ENCODE measurements at places on chromosomes 1 and 21.

- no peak for DNase-seq
These were observed 1.9 kb downstream of the GALE start for GRCh38 chr1:23798662-23799142.

GRCh38 chr1:109719337-109719837 is 7.3 kb downstream of the GSTM5 start:
- DNase-seq = no peak

DNA sequence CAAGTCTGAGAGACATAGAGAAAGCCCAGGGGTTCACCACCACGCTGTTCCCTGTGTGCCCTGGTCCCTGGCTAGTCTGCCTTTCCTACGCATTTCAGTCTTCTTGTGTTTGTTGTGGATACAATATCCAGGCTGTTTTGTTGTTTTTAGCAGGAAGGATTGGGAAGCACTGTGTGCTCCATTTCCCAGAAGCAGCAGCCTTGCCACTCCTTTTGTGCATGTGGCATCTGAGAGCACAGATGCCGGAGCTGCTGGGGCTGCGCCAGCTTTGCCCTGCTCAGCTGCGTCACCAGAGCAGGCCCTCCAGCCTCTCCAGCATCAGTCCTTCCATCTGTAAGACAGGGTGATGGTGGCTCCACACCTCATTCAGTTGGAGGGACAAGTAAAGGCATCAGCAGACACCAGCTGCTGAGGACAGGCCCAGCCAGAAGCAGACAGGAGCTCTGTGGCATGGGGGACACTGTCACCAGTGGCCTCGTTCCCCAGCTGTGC is 94.4 kb upstream of the COL6A1 start:
- no peak for DNase-seq

DNA sequence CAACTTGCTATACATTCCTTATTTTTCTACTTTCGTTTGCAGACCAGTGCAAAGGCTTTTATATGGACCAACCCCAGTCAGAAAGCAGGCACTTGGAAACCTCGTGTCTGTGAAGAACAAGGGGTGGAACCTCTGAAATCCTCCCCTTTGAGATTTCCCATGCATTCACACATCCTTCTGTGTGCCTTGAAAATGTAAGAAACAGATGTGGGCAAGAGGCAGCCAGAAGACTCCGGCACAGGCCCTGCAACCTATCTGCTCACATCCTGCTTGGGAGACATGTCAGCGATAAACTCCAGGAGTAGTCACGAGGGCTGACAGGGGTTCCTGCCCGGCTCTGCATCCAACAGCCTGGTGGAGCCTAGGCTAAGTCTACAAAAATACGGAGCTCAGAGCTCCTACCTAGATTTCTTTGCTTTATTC is 42.5 kb downstream of the ETS2 start:
- DNase-seq = no peak

DNA sequence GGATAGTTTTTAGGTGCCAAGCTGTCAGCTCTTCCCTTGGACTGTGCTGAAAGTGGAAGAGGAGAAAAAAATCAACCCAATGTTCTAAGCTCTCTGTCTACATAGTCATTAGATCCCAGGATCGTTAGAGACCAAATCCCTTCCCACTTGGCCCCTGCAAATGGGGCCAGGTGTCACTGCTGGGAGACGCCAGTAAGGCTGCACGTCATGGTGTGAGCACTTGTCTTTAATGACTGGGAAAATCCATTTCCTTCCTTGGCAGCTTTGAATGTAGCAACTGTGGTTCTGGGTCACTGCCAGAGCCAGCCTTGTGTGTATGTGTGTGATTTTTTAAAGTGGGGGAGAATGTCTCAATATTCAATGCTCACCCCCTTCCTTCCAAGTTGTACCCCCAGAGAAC is 59.9 kb downstream of the MAN1C1 start:
- no peak for DNase-seq

GRCh38 chr1:101158424-101158823 is 78.4 kb upstream of the S1PR1 start:
- DNase-seq = no peak

GRCh38 chr1:231686384-231686783 is 59.8 kb downstream of the DISC1 start:
- DNase-seq = no peak

DNA sequence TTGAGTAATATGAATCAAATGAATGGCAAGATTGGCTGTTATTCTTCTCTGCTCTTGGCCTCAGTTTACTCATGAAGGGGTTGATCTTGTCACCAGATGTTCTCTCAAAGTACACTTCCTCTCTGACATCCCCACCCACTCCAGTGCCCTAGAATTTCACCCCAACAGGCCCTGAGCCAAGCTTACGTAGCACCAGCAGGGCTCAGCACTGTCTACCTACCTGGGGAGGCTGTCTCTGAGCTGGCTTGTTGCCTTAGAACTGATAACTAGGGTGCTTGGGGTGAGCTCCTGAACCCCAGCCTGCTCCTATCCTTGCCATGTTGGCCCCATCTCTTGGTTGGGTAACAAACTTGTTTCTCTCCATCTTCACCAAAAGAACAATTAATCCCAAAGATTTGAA is 159.1 kb upstream of the USP24 start:
- no peak for DNase-seq

- DNase-seq = no peak
These were observed 11.6 kb downstream of the PEF1 start for GRCh38 chr1:31633117-31633516.

DNA sequence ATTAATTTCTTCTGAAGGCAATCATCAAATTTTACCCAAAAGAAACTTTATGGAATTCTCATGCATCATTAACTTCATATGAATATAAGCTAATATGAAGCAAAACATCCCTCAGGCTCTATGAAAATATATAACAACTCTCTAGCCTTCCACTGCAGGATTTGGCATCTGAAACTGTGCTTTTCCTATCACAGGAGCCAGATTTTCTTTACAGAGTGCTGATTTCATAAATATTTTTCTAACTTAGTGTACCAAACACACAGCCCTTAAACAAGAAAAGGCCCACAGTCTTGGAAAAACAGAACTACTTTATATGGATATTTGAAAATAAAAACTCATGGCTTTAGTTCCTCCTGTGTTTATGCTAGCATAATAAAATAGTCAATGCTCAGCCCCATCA is 559.5 kb upstream of the CHRM3 start:
- no peak for DNase-seq

- DNase-seq = peak; percentile 68
These were observed 505.8 kb downstream of the SMYD3 start for GRCh38 chr1:246001142-246001836.

DNA sequence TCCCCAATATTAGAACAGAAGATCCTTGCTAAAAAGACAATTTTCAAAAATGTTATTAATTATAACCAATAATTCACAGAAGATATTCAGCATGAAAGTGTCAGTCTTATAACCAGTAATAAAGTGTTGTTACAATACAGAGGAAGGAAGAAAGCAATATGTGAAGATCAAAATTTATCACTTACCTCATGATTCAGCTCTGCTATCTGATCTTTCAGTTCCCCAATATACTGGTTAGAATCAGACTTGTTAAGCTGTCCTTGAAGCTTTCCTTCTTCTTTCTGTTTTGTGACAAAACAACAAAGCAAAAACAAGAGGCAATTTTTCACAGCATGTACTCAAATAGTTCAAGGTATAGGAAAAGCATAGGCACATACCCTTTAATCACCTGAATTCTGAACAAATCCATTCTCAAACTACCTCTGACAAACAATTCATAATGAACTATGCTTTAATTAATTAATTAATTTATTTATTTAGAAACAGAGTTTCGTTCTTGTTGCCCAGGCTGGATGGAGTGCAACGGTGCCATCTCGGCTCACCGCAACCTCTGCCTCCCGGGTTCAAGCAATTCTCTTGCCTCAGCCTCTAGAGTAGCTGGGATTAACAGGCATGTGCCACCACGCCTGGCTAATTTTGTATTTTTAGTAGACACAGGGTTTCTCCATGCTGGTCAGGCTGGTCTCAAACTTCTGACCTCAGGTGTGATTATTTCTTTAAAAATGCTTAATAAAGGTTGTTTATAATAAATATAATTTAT is 76.9 kb upstream of the GFI1 start:
- DNase-seq = no peak

DNA sequence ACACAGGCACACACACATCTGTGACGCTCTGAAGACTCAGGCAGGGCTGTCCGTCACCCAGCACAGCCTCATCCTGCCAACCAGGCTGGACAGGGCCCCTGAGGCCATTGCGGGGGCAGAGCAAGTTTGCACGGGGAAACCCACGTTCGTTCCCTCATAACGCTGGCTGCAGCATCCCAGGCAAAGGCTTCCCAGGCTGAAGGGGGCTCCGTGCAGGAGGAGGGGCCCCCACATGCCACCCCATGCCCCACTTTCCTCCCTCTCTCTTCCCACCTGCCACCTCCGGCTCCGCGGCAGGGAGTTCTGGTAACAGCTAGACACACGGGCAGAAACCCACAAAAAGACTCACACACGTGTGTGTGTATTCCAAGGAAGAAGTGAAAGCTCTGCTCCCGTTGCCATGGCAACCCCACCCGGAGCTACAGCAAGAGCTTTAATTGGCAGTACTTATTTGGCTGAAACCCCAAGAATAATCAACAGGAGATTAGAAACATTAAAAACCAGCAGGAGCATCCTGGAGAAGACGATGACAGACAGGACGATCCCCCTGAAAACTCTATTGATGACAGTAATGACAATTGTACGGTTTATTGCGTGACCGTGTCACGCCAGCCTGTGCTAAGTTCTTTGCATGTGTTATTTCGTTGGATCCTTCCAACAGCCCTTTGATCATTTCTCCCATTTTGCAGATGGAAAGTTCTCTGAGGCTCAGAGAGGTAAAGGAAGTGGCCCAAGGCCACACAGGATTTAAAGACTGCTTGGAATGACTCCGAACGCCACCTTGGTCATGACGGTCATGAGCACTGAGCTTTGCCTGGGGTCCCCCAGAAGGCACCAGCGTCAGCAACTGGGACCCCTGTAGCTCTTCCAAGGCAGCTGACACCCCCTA is 247.1 kb downstream of the NPHP4 start:
- no peak for DNase-seq

GRCh38 chr1:22500471-22500870 is 48.8 kb downstream of the ZBTB40 start:
- DNase-seq = peak; percentile 11

GRCh38 chr1:17671314-17671705 is 83.8 kb upstream of the ACTL8 start:
- DNase-seq = no peak

DNA sequence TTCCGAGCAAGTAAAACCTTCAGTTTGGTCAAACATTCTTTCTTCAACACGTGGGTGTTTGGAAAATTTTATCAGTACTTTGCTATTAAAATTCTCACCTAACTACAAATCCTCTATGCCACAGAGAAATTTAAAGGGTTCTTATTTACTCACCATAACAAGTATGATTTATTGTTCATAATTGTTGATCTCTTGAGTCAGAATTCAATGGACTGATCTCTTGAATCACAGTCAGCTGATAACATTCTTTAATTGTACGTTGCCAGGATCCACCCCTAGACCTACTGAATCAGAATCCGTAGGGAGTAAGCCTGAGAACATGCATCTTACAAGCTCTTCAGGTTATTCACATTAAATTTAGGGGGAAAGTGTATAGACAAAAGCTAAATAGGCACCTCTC is 51.2 kb downstream of the DIPK1A start:
- DNase-seq = no peak

DNA sequence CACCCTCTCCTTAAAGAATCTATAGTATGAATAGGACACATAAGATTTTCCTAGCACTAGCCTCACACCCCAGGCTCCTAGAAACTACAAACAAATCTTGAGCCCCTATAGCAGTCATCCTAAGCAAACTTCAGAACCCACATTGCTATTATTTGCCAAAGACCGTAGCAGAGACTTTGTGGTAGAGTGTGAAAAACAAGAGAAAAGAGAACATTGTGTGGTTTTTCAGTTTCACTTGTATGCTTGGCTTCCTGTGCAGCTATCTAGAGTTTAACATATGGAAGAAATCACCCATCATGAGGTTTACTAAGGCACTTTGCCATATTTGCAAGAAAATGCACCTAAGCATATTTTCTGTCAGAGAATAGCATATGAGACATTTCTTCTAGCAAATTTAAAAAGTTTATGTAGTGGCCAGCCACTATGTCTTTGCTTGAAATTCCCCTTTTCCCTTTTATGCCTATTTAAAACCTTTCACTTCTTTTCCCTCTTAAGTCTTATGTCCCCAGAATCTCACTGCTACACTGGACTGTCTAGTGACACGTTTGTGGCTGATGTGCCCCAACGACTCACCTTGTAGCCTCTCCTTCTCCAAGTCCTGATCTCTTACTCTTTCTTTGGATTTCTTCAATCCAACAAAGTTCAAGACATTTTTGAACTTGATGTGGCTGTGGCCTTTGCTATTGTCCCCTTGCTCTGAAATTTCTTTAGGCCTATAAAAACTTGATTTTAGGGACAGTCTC is 25.6 kb downstream of the CCDC190 start:
- DNase-seq = no peak

GRCh38 chr21:19833082-19833481 is 1165.1 kb upstream of the NCAM2 start:
- no peak for DNase-seq

- no peak for DNase-seq
These were observed 10.7 kb downstream of the TRIM46 start for GRCh38 chr1:155184351-155184811.

DNA sequence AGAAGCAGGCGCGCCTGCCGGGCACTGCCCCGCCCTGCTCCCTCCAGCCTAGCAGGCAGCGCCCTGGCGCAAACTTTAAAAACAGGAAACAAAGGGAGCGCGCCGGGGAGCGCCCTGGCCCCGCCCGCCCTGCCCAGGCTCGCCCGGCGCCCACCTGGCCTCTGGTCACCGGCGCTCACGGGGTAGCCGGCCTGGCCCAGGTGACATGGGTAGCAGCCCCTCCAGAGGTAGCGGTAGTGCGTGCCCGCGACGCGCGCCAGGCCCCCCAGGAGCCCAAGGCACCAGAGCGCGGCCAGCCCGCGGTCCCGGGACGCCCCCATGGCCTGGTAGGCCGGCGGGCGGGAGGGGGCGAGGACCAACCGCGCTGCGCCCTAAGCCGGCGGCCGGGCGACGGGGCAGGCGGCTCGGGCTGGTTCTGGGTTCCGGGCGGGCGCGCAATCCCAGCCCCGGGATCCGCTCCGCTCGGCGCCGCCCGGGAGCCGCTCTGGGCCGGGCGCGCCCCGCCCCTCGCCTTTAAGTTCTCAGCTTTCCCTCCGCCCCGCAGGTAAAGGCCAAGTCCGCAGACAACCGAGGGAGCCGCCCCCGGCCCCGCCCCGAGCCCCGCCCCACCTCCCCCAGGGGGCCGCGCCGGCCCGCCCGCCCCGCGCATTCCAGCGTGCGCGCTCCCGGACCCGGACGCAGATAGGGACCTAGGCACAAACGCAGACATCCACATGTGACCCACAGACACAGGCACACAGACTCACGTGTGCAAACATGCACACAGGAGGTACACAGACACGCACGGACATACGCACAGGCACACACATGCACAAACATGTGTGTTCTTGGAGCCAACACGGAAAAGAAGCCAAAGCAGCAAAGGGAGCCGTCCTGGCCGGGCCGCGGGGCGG is 76.7 kb downstream of the ARHGEF16 start:
- DNase-seq = no peak

DNA sequence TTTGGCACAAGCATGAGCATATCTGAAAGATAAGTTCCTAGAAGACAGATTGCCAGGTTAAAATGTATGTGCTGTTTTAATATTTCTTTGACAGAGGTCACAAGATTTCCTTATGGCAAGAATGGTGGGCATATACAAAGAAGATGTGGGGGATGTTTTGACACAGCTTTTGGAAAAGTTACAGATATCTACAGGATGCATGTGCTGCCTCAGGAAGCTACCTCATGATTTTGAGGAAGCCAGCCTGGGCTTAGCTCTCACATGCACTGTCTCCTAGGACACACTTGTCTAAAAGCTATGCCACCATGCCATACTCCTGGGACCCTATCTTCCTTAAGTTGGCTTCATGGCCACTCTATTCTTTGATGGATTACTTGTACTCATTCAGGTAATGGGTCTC is 99.9 kb downstream of the C1orf94 start:
- no peak for DNase-seq
